ENCODE measurements at places on chromosomes 2 and 18. TPM values are rescaled to one million over a fixed set of nuclear protein-coding genes. Genes with fewer than 3 reads are reported as not detected.

DNA sequence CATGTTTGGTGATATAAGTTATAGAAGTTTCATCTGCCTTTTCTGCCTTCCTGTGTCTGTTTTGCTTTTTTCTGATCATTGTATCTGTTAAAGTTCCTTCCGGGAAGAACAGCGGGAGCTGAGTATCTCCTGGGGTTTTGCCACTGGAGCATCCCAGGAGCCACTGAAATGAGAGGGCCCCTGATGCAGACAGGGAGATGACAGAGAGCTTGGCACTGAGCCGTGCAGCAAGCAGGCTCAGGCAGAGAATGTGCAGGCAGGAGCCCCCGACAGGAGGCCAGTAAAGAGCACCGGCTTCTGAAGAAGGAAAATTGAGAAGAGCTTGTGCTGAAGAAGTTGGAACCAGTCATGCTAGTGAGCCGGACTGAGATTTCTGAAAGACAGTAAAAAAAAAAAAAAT lies 137.8 kb downstream of the TDRD15 start:
- no peaks in the 10 kb centered on the region for H3K4me1 ChIP-seq
- DNase-seq: no peak
- no peaks in the 10 kb centered on the region for H3K27me3 ChIP-seq
- H3K4me3 ChIP-seq: no peak overlapping the region
- H3K36me3 ChIP-seq: no peaks in the 10 kb centered on the region

DNA sequence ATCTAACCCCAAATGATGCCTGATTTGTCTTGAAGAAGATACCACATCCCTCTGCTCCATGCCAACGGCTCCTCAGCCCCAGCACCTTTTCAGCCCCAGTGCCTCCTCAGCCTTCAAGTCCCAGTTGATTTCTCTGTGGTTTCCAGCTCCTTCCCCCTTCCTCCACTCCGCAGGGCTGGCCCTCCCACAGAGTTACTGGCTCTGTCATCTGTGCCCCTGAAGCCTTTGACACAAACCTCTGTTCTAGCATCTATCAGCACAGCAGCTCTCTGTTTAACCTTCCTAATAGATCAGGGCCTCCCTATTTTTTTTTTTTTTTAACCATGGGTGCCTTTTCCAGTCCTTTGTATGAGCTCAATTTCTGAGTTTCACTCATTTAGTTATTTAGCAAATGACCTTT lies 201.3 kb upstream of the CXCR4 start:
- no peaks in the 10 kb centered on the region for H3K27me3 ChIP-seq
- H3K4me3 ChIP-seq: no peak overlapping the region
- H3K4me1 ChIP-seq: no peaks in the 10 kb centered on the region
- no peak for DNase-seq

DNA sequence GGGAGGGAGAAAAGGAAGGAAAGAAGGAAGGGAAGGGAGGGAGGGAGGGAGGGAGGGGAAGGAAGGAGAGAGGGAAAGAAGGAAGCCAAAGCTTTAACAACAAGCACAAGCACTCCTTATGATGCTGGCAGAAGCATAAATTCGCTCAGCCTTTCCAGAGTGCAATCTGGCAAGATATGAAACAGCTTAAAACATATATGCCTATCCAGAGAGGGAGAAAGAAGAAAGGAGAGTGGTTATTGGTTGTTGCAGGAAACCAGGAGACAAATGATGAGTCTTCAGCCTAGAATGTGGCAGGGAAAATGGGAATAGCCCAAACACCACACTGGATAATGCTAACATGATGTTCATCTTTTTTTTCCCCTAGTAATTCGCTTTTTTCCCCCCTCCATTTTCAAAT lies 64.0 kb downstream of the STPG4 start:
- DNase-seq: no peak
- no peaks in the 10 kb centered on the region for H3K36me3 ChIP-seq
- H3K4me1 ChIP-seq: peaks cover 19% of the 10 kb centered on the region
- no peak overlapping the region for H3K27ac ChIP-seq
- no peaks in the 10 kb centered on the region for H3K27me3 ChIP-seq

DNA sequence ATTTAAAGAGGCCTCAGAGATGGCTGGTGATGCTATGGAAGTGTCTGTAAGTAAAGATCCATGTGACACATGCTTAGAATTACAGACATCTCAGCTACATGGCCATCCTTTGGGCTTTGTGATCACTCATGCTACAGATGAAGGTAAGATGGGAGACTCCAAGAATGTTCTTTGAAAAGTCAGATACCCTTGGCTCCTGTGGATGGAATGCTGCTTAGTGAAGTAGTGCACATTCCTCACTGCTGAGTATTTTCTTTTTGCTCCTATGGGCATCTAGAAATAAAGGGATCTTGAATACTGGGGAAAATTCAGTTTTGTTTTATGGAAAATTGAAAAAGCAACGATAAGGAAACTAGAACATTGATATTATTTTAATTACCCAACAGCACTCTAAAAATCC lies 55.2 kb upstream of the REV1 start:
- H3K36me3 ChIP-seq: no peaks in the 10 kb centered on the region
- H3K27ac ChIP-seq: no peak overlapping the region
- H3K4me3 ChIP-seq: no peak overlapping the region
- H3K27me3 ChIP-seq: no peaks in the 10 kb centered on the region
- no peak for DNase-seq

DNA sequence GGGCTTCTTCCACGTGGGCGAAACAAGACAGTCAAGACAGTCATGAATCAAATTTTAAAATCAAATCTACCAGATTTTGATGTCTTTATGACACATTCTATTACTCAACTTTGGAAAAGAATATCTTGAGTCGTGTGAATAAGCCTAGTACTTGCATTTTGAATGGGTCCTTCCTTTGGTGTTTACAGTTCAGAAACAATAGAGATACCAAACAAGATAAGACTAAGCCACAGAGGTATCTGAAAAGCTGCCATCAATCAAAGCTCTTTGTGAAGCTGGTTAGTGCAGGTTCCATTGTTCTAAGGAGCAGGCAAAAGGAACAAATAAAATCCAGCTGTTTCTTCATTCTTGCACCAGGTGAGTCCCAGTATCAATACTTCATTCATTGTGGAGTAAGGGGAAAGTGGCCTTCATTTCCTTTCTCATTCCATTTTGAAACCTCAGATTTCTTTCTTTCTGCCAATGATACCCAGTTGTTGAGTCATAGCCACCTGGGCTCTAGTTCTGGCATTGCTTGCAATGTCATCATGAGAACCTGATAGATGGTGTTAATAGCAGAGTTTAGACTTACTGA lies 151.7 kb upstream of the L3MBTL4 start:
- H3K4me1 ChIP-seq: peaks cover 16% of the 10 kb centered on the region
- no peak overlapping the region for H3K4me3 ChIP-seq
- DNase-seq: no peak
- H3K27me3 ChIP-seq: no peaks in the 10 kb centered on the region
- no peaks in the 10 kb centered on the region for H3K36me3 ChIP-seq

Gene NRP2
- 75.3 TPM for total RNA-seq

Gene IL1R2
- 17.0 TPM for total RNA-seq

- H3K4me3 ChIP-seq: no peak overlapping the region
- no peaks in the 10 kb centered on the region for H3K4me1 ChIP-seq
- no peaks in the 10 kb centered on the region for H3K36me3 ChIP-seq
- no peaks in the 10 kb centered on the region for H3K27me3 ChIP-seq
These were observed 325.6 kb downstream of the TXNL1 start for GRCh38 chr18:56312551-56313335.

Gene GALNT14
- total RNA-seq: 0.81 TPM

- H3K4me3 ChIP-seq: no peak overlapping the region
- H3K36me3 ChIP-seq: no peaks in the 10 kb centered on the region
- no peaks in the 10 kb centered on the region for H3K4me1 ChIP-seq
- H3K27me3 ChIP-seq: no peaks in the 10 kb centered on the region
These were observed 6.1 kb downstream of the MAB21L4 start for GRCh38 chr2:240889601-240890560.

- no peaks in the 10 kb centered on the region for H3K4me1 ChIP-seq
- H3K4me3 ChIP-seq: no peak overlapping the region
- H3K27me3 ChIP-seq: peaks cover 17% of the 10 kb centered on the region
- no peak for DNase-seq
- H3K36me3 ChIP-seq: no peaks in the 10 kb centered on the region
- no peak overlapping the region for H3K27ac ChIP-seq
These were observed 130.0 kb upstream of the CTDP1 start for GRCh38 chr18:79549638-79550000.

Gene MOB4
- total RNA-seq: 19.6 TPM

- H3K36me3 ChIP-seq: no peaks in the 10 kb centered on the region
- H3K27ac ChIP-seq: no peak overlapping the region
- no peaks in the 10 kb centered on the region for H3K4me1 ChIP-seq
- DNase-seq: no peak
- no peaks in the 10 kb centered on the region for H3K27me3 ChIP-seq
These were observed 57.2 kb downstream of the TNP1 start for GRCh38 chr2:216802516-216803215.

DNA sequence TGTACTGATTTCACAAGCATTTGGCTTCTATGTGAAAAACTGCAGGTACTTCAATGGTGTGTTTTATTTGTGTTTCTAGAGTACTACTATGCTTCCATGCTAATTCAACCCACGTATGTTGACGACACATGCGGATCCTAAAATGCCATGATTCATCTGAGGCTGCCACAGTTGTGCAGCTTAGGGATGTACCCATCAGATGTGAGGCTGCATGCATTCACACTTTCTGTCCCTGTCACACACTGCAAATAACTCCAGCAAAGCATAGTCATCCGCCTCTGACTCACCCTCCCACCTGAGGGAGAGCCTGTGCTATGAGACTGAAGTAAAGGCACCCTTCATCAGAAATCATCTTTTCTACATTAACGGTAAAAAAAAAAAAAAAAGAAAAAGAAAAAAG lies 22.1 kb upstream of the SERTAD2 start:
- DNase-seq: no peak
- H3K4me3 ChIP-seq: no peak overlapping the region
- no peak overlapping the region for H3K27ac ChIP-seq
- no peaks in the 10 kb centered on the region for H3K36me3 ChIP-seq
- H3K27me3 ChIP-seq: no peaks in the 10 kb centered on the region
- H3K4me1 ChIP-seq: no peaks in the 10 kb centered on the region

- DNase-seq: no peak
- no peak overlapping the region for H3K4me3 ChIP-seq
- no peak overlapping the region for H3K27ac ChIP-seq
- H3K27me3 ChIP-seq: no peaks in the 10 kb centered on the region
- peaks cover 4% of the 10 kb centered on the region for H3K4me1 ChIP-seq
These were observed 561.2 kb downstream of the METTL4 start for GRCh38 chr18:2009942-2010697.

Gene BOD1L2
- not detected for total RNA-seq

- H3K36me3 ChIP-seq: no peaks in the 10 kb centered on the region
- H3K4me1 ChIP-seq: no peaks in the 10 kb centered on the region
- no peak overlapping the region for H3K4me3 ChIP-seq
- no peak for DNase-seq
- H3K27me3 ChIP-seq: no peaks in the 10 kb centered on the region
- peak overlapping the region; percentile 37 for H3K27ac ChIP-seq
These were observed 26.6 kb upstream of the SLC14A2 start for GRCh38 chr18:45588376-45589355.

DNA sequence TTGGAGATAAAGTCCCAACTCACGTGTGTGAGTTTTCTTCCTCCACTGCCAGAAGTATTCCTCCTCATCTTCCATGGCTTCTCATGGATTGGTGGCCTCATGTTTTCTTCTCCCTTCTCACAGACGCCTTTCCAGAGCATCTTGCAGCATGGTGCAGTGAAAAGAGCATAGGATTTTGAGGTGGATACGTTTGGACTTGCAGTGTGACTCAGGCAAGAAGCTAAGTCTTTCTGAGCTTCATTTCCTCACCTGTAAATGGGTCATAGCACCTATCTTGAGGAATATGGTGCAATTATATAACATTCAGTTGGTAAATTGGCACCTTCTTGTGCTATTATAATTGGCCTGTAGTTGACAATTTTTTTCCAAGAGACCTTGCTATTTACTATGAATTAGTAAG lies 247.6 kb downstream of the RDH14 start:
- no peaks in the 10 kb centered on the region for H3K36me3 ChIP-seq
- H3K4me1 ChIP-seq: no peaks in the 10 kb centered on the region
- H3K4me3 ChIP-seq: no peak overlapping the region
- no peaks in the 10 kb centered on the region for H3K27me3 ChIP-seq

DNA sequence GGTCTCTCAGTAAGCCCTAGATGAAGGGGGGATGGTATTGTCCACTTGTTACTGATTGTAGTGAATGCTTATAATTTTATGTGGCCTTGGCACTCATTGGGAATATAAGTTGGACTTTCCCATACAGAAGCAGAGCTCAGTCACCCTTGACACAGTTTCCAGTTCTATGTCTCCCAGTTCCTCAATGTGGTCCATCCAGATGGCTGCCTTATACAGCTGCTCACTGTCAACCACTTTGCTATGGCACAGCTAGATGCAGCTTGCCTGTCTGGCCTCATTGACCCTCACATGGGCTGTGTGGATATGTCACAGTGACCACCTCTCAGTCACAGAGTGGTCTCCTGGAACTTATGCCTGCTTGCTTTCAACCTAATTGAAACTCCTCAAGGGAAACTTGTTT lies 21.7 kb downstream of the SLC39A6 start:
- DNase-seq: no peak
- H3K36me3 ChIP-seq: peaks cover 20% of the 10 kb centered on the region
- no peak overlapping the region for H3K4me3 ChIP-seq

DNA sequence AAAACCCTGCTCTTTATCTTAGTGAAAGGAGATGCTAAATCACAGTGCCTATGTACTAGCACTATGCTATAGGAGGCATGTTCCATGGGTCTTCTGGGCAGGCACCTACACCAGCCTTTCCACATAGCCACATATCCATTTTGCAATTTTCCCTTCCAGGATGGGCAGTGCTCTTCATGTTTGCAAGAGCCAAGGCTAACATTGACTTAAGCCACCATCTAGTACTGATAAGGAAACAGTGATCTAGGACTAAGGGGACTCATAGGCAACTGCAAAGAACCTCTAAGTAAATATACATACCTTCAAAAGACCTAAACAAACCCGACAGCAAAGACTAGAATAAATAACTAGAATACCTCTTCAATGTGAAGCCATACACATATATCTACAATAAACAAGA lies 919.7 kb upstream of the GYPC start:
- no peak overlapping the region for H3K4me3 ChIP-seq
- no peaks in the 10 kb centered on the region for H3K27me3 ChIP-seq
- DNase-seq: no peak
- no peaks in the 10 kb centered on the region for H3K4me1 ChIP-seq
- H3K27ac ChIP-seq: no peak overlapping the region
- H3K36me3 ChIP-seq: no peaks in the 10 kb centered on the region

DNA sequence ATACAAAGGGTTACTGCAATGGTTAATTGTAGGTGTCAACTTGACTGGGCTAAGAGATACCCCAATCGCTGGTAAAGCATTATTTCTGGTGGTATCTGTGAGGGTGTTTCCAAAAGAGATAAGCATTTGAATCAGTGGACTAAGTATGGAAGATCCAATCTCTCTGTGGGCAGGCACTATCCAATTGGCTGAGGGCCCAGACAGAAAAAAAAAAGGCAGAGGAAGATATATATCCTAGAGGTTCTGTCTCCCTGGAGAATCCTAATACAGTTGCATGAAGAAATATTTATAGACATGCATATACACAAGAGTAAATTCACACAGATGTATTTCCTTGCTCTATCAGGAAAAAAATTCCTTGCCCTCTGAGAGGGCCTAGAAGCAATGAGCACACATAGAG lies 43.9 kb downstream of the TBC1D8 start:
- H3K27ac ChIP-seq: no peak overlapping the region
- H3K36me3 ChIP-seq: no peaks in the 10 kb centered on the region
- no peak for DNase-seq
- H3K4me3 ChIP-seq: no peak overlapping the region
- H3K4me1 ChIP-seq: peaks cover 12% of the 10 kb centered on the region
